ENCODE measurements at places on chromosomes 3 and 15. TPM values are rescaled to one million over a fixed set of nuclear protein-coding genes. Genes with fewer than 3 reads are reported as not detected.

CACNA2D3 gene
- 1.4 TPM for total RNA-seq

ABHD6 gene
- 7.1 TPM for total RNA-seq

PRR23C gene
- not detected for total RNA-seq

- DNase-seq, result no peak
- H3K4me3 ChIP-seq, result no peak overlapping the region
- H3K27ac ChIP-seq, result peak overlapping the region; percentile 14
- H3K4me1 ChIP-seq, result peaks cover 6% of the 10 kb centered on the region
- H3K36me3 ChIP-seq, result peaks cover 4% of the 10 kb centered on the region
Measured at GRCh38 chr3:172145031-172145686, 105.8 kb downstream of the FNDC3B start.

DNA sequence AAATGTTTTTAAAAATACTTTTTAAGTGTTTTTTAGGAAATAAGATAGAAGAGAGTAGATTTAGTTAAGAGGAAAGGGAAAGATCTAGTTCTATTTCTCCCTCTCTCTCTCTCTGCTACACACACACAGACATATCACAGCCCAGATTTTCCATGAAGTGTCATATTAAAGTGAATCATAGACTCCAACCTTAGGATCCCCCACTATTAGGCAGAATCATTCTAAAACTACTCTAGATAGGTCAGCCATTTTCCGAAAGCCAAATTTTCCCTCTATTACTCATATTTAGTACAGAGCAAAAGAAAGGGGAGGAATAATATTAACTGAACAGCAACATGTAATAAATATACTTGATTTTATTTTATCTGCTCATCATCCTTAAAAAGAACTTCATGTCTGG, 45.1 kb upstream of the RSL24D1 start:
- no peak overlapping the region for H3K27ac ChIP-seq
- no peaks in the 10 kb centered on the region for H3K36me3 ChIP-seq
- no peak overlapping the region for H3K4me3 ChIP-seq
- no peak for DNase-seq
- H3K4me1 ChIP-seq, result no peaks in the 10 kb centered on the region
- no peaks in the 10 kb centered on the region for H3K27me3 ChIP-seq

- H3K4me1 ChIP-seq, result no peaks in the 10 kb centered on the region
- H3K36me3 ChIP-seq, result no peaks in the 10 kb centered on the region
- no peak overlapping the region for H3K4me3 ChIP-seq
- H3K27me3 ChIP-seq, result no peaks in the 10 kb centered on the region
- DNase-seq, result no peak
Measured at GRCh38 chr3:55282994-55283393, 204.1 kb downstream of the WNT5A start.

DNA sequence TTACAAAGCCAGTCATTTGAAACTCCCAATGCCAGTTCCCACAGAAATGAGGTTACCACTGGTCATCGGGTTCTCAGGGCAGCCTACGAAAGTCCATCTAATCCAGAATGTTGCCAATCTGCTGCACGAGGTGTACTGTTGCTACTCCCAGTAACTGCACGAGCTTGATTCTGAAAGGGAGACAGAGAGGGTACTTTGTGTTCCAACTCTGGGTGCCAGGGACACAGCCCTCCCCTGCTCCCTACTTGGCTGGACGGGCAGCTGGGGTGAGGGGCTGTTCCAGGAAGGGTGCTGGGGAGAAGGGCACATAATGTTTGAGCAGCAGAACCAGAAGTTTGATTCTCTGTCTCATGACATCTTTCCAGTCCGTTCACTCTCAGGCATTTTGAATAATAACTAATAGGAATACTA, 27.1 kb upstream of the OSBPL11 start:
- no peaks in the 10 kb centered on the region for H3K4me1 ChIP-seq
- no peaks in the 10 kb centered on the region for H3K36me3 ChIP-seq
- DNase-seq, result no peak
- no peaks in the 10 kb centered on the region for H3K27me3 ChIP-seq

DNA sequence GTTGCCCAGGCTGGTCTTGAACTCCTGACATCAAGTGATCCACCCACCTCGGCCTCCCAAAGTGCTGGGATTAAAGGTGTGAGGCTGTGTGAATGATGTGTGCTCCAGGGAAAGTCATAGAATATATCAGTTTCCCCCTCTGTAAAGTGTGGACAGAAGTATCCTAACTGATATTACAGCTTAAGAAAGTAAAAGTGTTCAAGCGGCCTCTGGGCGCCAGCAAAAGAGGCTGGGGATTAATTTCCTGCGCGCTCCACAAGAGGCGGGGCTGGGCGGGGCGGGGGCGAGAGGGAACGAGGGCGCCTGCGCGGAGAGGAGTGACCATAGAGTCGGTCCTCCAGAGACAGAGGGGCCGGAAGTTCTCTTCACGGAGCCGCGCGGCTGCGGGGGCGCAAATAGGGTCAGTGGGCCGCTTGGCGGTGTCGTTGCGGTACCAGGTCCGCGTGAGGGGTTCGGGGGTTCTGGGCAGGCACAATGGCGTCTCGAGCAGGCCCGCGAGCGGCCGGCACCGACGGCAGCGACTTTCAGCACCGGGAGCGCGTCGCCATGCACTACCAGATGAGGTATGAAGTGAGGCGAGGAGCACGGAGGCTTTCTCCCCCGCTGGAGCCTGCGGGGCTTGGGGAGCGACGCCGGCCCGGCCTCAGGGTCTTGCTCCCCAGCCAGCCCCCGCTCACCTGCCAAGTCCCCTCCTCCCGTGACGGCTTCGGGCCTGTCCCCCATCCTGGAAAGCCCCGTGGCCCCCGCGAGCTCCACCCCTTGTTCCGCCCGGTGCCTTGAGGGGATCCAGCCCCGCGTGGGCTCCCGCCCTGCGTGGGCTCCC, at the start of gene JAGN1:
Gene JAGN1, plus strand, starts transcription at position 362 of the 823 bp plus-strand sequence. Its CDS starts 113 bp downstream, at position 475.
- peaks cover 5% of the 10 kb centered on the region for H3K4me1 ChIP-seq
- no peaks in the 10 kb centered on the region for H3K27me3 ChIP-seq
- peak within 1 kb of the TSS; percentile 93 for H3K27ac ChIP-seq
- H3K4me3 ChIP-seq, result peak within 1 kb of the TSS; percentile 99

GRCh38 chr15:81812456-81812855, 233.4 kb downstream of the MEX3B start:
- DNase-seq, result peak; percentile 73
- H3K4me1 ChIP-seq, result peaks cover 13% of the 10 kb centered on the region
- no peak overlapping the region for H3K27ac ChIP-seq
- no peak overlapping the region for H3K4me3 ChIP-seq
- H3K27me3 ChIP-seq, result no peaks in the 10 kb centered on the region
- H3K36me3 ChIP-seq, result no peaks in the 10 kb centered on the region

DNA sequence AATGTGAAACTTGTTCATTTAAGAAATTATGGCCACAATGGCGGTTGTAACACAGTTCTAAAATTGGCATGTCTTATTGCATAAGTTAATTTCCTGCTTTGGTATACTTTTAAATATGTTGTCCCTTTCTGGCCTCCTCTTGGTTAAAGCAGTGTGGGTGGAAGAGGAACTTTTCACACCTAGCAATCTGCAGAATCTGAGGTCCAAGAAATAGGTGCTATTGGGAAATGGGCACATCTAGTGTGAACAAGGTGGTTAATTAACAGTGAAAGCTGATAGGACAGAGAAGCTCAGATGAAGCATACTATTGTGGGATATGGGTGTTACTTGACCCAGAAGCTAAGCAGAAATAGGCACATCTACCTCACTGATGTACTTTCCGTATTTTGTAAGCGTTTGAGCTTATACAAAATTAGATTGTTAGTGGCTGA, 10.6 kb downstream of the CMC1 start:
- no peak overlapping the region for H3K4me3 ChIP-seq
- H3K4me1 ChIP-seq, result no peaks in the 10 kb centered on the region
- H3K27ac ChIP-seq, result no peak overlapping the region
- no peaks in the 10 kb centered on the region for H3K27me3 ChIP-seq
- no peak for DNase-seq

DNA sequence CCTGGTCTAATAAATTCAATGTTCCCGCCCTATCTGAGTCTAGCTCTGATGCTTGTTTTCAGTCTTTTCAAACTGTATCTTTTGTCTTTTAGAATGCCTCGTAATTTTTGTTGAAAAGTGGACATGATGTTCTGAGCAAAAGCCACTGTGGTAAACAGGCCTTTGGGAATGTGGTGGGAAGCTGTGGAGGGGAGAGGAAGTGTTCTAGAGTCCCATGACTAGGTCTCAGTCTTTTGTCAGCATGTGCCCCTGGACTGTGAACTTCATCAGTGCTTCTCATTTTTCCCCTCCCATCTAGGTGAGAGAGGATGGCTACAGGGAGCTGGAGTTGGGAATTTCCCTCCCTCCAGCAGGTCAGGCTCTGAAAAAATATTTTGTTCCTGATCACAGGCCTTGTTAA, 33.7 kb downstream of the SUSD5 start:
- no peaks in the 10 kb centered on the region for H3K4me1 ChIP-seq
- no peaks in the 10 kb centered on the region for H3K27me3 ChIP-seq
- no peak for DNase-seq
- H3K4me3 ChIP-seq, result no peak overlapping the region

GRCh38 chr3:123401836-123402530, 46.9 kb downstream of the ADCY5 start:
- peak overlapping the region; percentile 22 for H3K27ac ChIP-seq
- no peak overlapping the region for H3K4me3 ChIP-seq
- H3K4me1 ChIP-seq, result peaks cover 45% of the 10 kb centered on the region
- H3K27me3 ChIP-seq, result peaks cover 2% of the 10 kb centered on the region
- no peak for DNase-seq

DNA sequence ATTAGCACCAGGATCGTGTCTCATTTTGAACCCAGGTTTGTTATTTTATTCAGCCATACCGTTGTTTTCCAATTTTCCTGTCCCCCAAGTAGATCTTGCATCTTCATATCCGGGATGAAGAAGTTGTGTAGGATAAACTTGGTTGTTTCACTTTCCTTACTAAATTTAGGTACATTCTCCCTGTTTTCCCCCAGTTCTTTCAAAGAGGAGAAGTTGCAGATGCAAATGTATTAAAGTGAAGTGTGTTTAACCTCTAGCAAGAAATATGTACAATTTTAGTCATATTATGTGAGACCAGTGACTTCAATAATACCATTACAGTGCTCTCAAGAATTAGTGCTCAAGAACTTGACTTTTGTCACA, 1.3 kb downstream of the ATXN7 start:
- peaks cover 3% of the 10 kb centered on the region for H3K36me3 ChIP-seq
- peak overlapping the region; percentile 67 for H3K4me3 ChIP-seq
- peak overlapping the region; percentile 71 for H3K27ac ChIP-seq

- H3K36me3 ChIP-seq, result no peaks in the 10 kb centered on the region
- no peak for DNase-seq
- peaks cover 11% of the 10 kb centered on the region for H3K4me1 ChIP-seq
- no peak overlapping the region for H3K27ac ChIP-seq
Measured at GRCh38 chr15:41779662-41780157, 5.4 kb downstream of the MAPKBP1 start.

- H3K27me3 ChIP-seq, result peaks cover 19% of the 10 kb centered on the region
- H3K4me1 ChIP-seq, result peaks cover 25% of the 10 kb centered on the region
- no peak overlapping the region for H3K27ac ChIP-seq
Measured at GRCh38 chr15:76149291-76149915, 89.6 kb downstream of the TMEM266 start.

DNA sequence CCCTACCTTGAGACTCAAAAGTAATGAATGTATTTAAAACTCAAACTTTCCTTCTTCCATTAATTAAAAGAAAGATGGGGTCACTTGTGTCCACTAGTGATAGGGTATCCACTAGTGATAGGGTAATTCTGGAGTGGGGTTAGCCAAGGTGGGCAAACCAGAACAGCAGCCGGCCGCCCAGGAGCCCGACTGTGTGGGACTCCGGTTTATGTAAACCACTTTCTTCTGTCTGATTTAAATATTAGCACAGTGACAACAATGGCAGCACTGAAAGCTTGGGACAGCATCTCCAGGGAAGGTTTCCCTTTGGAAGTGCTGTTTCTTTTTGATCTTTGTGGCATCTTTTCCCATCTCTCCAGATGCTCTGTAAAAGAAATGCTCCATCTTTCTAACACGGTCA, 722 bp downstream of the MYZAP start:
- peaks cover 13% of the 10 kb centered on the region for H3K27me3 ChIP-seq
- H3K27ac ChIP-seq, result no peak overlapping the region
- DNase-seq, result no peak
- no peaks in the 10 kb centered on the region for H3K36me3 ChIP-seq

DNA sequence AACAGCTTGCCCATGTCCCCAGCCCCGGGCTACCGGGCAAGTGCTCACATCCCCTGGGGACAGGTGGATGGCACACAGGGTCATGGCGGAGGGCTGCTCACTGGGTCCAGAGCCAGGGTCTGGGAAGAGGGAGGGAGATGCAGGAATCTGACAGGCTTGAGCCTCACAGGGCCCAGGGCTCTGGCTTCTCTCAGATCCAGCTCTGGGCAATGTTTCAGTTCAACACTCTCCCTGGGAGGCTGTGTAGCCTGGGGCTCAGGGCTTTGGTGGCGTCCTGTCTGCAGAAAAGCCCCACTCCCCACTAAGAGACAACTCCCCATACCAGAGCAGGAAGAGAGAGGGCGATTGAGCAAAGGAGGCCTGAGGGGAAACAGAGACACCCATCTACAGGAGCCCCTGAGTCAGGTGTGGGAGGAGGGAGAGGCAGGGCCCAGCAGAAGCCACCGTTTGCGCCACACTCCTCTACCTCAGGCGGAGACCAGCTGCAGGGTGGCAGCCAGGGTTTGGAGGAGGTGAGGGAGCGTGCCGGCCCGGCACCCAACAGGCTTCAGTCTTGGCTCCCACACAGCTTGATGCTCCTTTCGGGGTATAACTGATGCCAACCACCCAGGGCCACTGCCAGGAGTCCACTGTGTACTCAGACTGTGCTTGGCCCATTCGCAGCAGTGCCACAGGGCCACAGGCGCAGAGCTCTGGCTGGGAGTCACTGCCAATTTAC, 16.8 kb upstream of the SRP14 start:
- H3K36me3 ChIP-seq, result no peaks in the 10 kb centered on the region
- H3K27ac ChIP-seq, result no peak overlapping the region
- DNase-seq, result no peak
- no peaks in the 10 kb centered on the region for H3K27me3 ChIP-seq

- peaks cover 2% of the 10 kb centered on the region for H3K27me3 ChIP-seq
- no peaks in the 10 kb centered on the region for H3K36me3 ChIP-seq
- no peaks in the 10 kb centered on the region for H3K4me1 ChIP-seq
Measured at GRCh38 chr3:126258670-126259069, 78.3 kb upstream of the ALDH1L1 start.

- H3K27me3 ChIP-seq, result no peaks in the 10 kb centered on the region
- no peaks in the 10 kb centered on the region for H3K4me1 ChIP-seq
- no peak overlapping the region for H3K4me3 ChIP-seq
- no peaks in the 10 kb centered on the region for H3K36me3 ChIP-seq
- no peak for DNase-seq
- no peak overlapping the region for H3K27ac ChIP-seq
Measured at GRCh38 chr3:168081856-168082255, 13.9 kb downstream of the GOLIM4 start.

GRCh38 chr3:174168538-174169254, 690.4 kb upstream of the NAALADL2 start:
- H3K27me3 ChIP-seq, result no peaks in the 10 kb centered on the region
- no peaks in the 10 kb centered on the region for H3K36me3 ChIP-seq
- no peak overlapping the region for H3K27ac ChIP-seq
- H3K4me3 ChIP-seq, result no peak overlapping the region
- H3K4me1 ChIP-seq, result no peaks in the 10 kb centered on the region
- DNase-seq, result no peak

GRCh38 chr15:29097168-29097567, 172.5 kb downstream of the NSMCE3 start:
- DNase-seq, result no peak
- no peaks in the 10 kb centered on the region for H3K4me1 ChIP-seq
- no peak overlapping the region for H3K27ac ChIP-seq
- H3K4me3 ChIP-seq, result no peak overlapping the region
- H3K36me3 ChIP-seq, result no peaks in the 10 kb centered on the region
